ENCODE measurements at places on chromosomes 5 and 9.

GRCh38 chr9:96513622-96514021 lies 63.7 kb downstream of the HABP4 start:
- no peak for DNase-seq

- DNase-seq, result no peak
These were observed 218.6 kb downstream of the AUH start for GRCh38 chr9:91143162-91143561.

- peak; percentile 75 for DNase-seq
These were observed 281.9 kb downstream of the NSG2 start for GRCh38 chr5:174327317-174327864.

DNA sequence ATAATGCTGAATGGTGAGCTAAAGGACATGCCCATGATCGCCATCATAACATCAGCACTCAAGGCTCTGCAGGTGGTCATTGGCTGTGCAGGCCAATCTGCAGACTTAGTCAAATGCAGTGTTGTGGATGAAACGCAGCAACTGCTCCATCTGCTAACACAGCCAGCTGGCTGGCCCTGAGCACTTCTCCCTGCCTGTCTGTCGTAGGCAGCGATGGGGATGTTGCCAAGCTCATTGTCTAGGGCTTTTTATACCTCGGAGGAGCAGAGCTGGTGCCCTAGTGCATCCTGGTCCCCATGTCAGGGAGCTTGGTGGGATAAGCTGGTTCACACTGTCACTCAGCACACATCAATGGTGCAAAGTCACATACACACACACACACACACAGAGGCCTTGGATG lies 189.4 kb downstream of the TENT4A start:
- no peak for DNase-seq

DNA sequence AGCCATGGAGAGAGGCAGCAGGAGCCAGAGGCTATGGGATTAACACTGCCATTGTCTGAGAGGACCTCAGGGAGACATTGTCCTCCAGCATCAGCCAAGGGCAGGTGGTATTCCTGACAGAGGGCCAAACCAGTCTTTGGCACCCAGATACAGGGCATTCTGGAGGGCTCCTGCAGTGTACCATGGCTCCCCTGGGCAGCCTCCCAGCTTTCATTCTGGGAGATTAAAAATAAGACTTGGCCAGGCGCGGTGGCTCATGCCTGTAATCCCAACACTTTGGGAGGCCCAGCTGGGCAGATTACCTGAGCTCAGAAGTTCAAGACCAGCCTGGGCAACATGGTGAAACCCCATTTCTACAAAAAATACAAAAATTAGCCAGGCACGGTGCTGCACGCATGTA lies 4.2 kb downstream of the MTAP start:
- no peak for DNase-seq

DNA sequence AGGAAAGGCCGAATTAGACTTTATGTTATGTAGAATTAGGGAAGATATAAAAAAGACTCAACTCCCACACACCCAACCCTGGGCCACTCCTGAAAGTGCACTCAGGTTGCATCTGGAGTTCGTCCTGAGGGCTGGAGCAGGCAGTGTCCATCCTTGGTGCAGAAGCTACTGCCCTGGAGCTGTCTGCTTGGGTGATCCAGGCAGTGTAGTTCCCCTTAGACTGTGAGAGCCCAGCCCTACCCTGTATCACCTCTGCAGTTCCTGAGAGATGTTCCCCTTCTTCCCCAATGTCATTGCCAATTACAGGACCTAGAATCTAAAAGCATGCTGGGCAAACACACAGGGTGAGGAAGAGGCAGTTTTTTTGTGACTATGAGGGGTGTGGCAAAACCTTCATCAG lies 368.3 kb upstream of the ST8SIA4 start:
- DNase-seq, result no peak

GRCh38 chr9:85290019-85290418 lies 451.7 kb downstream of the AGTPBP1 start:
- DNase-seq, result peak; percentile 91

DNA sequence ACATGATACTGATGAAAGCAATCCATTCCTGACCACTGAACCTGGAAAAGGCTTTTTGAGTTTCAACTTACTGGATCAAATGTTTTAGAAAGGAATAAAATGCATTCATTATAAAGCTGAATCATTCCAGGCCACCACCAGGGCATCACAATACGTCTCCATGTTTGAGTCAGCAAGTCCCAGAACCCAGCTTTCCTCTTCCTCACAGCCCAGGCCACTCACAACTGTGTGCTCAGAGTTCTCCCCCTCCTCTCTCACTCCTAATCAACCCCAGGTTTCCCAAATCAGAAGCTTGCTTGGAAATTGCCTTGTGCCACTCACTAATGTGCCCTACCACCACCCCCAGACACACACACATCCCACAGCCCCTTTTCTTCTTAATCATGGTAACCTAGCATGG lies 91.7 kb downstream of the GNA14 start:
- DNase-seq, result no peak

- no peak for DNase-seq
These were observed 370.3 kb downstream of the NNT start for GRCh38 chr5:43973318-43973717.

- DNase-seq, result no peak
These were observed 2156.9 kb upstream of the C9orf72 start for GRCh38 chr9:29730163-29730562.

GRCh38 chr5:56352808-56353590 lies 119.9 kb upstream of the ANKRD55 start:
- DNase-seq, result no peak

DNA sequence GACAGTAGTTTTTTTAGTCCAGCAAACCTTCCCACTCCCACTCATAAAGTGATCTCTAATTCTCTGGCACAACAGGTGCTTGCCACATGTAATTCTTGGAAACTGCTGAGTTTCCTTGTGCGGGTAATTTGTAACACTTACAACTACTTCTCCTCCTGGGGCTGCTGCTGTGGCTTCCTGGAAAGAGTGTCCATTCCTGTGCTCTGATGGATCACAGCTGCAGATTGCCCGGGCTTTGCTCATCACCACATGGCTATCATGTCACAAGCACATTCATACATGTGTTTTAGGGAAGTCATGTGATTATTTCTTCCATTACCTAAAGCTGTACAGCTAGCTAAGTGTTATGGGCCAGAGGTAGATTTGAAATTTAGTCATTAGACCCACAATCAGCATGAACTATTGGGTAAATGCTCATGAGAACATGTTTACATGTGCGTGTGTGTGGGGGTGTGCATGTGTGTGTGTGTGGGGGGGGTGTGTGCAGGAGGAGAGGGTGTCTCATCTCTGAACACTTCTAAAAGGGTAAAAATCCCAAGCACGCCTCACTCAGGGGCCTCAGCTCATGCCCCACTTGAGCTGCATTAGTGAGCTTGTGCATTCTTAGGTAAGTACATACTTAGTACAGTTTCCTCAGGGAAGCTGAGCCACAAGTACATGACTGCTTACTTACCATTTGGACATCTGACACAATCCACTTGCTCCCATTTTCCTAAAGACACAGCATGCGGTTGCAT lies 118.1 kb upstream of the CCDC112 start:
- DNase-seq, result no peak

DNA sequence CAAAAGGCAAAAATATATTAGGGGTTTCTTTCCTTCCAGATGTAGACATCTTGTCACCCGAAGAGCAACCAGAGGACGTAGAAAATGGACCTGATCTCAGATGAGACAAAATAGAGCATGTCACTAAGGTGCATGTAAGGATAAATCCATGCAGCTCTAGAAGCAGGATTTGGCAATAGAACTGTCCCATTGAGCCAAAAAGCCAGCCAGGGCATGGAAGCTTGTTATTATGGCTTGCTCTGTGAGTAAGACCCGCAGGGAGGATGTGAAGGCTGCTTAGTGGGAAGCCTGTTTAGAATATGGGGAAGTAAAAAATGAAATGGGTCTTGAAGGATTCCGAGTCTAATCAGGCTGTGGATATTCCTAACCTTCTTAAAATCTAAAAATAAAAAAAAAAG lies 165.6 kb upstream of the MPDZ start:
- DNase-seq, result peak; percentile 8

- no peak for DNase-seq
These were observed 457.5 kb downstream of the ENC1 start for GRCh38 chr5:74183041-74183440.

GRCh38 chr5:145008876-145009530 lies 826.1 kb downstream of the PRELID2 start:
- no peak for DNase-seq

DNA sequence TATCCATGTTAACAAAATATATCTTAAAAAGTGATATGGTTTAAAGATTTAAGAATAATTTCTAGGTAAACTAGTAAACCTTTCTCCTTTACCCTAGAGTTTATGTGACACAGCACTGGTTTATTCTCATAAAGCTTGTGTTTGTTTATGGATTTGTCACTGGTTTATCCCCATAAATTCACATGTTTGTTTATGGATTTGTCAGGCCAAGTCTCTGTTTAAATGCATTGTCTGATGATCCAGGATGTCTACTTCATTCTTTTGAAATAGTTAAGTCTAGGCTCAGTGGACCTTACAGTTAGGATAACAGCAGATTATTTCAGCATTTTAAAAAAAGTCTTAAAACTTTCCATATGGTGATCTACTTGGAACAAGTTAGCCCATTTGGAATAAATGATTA lies 334.0 kb downstream of the ARRDC3 start:
- DNase-seq, result no peak

DNA sequence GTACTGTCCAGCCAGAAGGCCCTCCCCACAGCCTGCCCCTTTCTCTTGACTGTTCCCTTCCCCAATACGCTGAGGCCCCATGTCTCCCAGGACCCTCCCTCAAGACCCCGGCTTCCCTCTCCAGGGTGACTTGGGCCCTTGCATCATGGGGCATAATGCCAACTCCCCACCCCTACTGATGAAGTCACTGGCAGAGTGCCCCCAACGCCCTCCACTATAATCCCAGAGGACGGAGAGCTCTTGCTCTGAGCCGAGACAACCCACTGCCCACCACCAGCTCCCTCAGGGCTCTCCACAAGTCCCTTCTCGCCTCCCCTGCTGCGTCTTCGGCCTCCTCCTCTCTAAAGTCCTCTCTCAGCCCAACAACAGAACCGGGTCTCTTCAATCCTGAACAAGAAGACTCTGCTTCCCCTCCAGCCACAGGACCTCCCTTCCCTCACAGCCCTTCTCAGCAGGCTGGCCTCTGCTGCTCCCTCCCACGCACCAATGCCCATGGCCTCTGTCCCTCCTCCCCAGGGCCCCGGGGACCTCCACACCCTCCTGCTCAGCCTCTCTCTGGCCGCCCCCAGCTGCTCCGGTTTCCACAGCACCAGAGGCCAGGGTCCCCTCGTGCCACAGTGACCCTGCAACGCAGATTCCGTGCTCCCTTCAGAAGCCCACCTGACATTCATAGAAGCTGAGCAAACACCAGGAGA lies 47.6 kb downstream of the ADAMTS2 start:
- no peak for DNase-seq

DNA sequence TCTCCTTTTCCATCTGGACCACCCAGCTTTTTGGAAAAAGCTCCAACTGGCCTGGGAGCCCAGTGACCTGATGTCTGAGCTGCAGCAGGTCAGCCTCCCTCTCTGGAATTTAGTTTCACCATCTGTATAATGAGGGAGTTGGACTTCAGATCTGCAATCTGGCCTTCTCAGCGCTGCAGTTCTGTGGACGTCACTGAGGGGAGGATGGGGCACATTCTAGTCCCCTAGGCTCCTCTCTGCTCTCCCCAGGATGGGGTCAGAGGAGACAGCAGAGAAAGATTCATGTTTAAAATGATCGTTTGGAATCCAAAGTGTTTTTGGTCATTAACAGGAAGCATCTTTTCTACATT lies 10.2 kb downstream of the OR13J1 start:
- DNase-seq, result no peak

DNA sequence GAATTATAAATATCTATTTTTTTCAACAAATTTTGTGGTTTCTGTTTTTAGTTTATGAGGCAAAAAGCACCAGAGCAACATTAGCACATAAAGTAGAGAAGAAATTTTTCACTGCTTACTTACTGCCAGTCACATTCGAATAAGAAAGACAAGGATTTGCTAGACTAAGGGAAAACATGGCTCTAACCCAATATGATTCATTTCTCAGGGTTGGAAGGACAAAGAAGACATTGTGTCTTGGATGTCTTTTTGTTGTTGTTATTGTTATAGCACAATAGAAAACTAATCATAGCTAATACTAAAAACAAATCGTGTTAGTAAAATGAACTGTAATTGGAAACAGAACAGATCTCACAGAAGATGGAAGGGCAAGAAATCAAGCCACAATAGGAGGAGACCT lies 90.9 kb upstream of the SLCO6A1 start:
- no peak for DNase-seq

- DNase-seq, result no peak
These were observed 145.7 kb upstream of the TRIM32 start for GRCh38 chr9:116541402-116541801.

DNA sequence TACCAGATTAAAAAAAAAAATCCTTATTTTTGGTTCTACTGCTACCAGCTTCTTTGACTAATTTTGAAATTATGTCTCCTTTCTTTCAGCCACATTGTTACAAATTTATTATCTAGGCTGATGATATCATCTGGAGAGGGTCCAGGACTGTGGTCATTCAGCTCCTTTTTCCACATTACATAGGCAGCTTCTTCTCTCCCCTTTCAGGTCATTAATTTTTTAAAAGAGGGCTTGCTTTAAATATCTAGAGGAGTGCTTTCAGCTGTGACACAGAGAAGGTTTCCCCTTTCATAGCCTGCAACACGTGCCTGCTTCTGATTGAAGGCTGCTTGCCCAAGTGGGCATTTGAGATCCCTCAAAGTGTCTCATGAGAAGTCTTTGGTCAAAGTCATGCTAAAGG lies 155.7 kb upstream of the PAPPA start:
- DNase-seq, result no peak

- DNase-seq, result no peak
These were observed 32.6 kb upstream of the RANBP3L start for GRCh38 chr5:36334315-36334714.

DNA sequence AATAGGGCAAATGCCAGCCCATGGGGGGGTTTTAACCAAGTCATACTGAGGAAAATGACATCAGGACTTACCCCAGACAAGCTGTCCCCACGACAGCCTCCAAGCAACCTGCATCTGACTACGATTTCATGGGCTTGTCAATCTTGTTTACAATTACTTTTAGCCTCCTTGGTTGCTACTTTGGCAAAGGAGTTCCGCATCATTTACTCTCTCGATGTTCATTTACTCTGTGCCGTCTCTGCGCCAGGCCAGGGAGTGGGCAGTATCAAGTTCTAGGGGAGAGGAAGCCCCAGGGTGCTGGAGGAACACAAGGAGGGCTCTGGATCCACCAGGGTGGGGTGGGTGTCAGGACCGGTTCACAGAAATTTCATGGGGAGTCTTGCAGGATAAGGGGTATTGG lies 23.9 kb downstream of the PTPN3 start:
- DNase-seq, result no peak

DNA sequence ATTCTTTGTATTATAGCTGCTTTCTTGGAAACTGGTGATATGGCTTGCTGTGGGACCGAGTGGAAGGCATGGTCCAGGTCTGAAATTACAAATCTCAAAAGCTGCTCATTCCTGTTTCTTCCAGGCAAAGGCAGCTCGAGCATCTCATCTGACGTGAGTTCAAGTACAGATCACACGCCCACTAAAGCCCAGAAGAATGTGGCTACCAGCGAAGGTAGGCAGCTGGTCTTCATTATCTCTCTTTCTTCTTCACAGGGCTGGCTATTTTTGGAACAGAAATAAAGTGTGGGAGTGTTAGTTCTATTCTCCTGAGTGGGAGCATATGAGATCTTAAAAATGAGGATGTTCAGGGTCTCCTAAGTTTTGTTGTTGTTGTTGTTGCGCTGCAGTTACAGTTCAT lies 115.9 kb downstream of the FBXL7 start:
- DNase-seq, result no peak

Measured in common myeloid progenitor, CD34-positive (primary cell).